Thyroid gland (tissue), 4 donors: ENCODE measurements at places on chromosomes 11 and 22.

GRCh38 chr11:68351450-68352275, 39.3 kb downstream of the LRP5 start:
- no peak for DNase-seq

- DNase-seq = no peak
Measured at GRCh38 chr22:27223317-27224177, 566.2 kb downstream of the MIAT start.

DNA sequence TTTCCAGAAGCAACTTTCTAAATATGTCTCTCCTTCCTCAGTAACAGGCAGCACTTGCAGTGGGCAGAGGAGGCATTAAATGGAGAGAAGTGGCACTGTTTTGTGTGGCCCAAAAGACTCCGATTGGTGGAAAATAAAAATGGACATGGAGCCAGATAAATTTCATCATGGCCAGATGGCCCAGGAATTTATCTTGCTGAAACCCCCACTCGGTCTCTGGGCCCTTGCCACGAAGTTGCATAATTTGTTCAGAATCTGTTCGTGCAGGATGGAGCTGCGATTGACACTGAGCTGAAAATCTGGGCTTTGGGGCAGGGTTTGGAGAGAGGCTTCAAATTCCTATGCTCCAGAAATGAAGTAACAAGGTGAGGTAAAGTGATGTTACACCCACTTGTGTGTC, 65.5 kb downstream of the C11orf91 start:
- peak; percentile 62 for DNase-seq

- no peak for DNase-seq
Measured at GRCh38 chr11:1569251-1569780, 2.8 kb downstream of the DUSP8 start.

- DNase-seq = no peak
Measured at GRCh38 chr11:43690929-43691725, 10.6 kb downstream of the HSD17B12 start.

GRCh38 chr11:1490651-1491050, 4.1 kb upstream of the MOB2 start:
- DNase-seq = peak; percentile 51

- no peak for DNase-seq
Measured at GRCh38 chr11:44140805-44141204, 45.3 kb downstream of the EXT2 start.

DNA sequence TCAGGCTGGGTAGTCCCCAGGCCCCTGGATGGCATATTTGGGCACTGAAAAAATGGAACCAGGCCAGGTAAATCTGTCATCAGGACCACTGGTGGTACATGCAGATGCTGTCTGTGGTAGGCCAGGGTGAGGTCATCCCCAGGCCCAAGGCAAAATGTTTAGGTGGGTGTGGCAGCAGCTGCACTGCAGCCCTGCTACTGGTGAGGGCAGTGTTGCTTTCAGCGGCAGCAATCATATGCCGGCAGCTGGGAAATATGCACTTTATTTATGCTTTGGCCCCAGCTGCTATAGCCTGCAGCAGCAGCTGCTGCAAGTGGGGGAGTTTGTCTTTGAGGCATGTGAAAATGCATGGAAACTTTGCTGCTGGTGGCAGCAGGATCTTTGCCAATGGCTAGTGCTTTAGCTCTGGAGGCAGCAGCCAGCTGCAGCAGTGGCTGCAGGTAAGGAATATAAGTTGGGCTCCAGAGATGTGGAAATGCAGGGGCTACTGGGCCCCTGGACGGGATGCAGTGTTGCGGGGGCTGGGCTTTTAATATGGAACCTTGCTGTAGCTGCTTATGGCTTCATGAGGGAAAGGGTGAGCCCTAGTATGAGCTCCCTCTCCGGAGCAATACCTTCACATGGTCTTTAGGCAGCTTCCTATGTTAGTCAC, 365.7 kb upstream of the CADM1 start:
- DNase-seq = peak; percentile 4

- DNase-seq = peak; percentile 42
Measured at GRCh38 chr22:46336119-46337078, 885 bp downstream of the TRMU start.

DNA sequence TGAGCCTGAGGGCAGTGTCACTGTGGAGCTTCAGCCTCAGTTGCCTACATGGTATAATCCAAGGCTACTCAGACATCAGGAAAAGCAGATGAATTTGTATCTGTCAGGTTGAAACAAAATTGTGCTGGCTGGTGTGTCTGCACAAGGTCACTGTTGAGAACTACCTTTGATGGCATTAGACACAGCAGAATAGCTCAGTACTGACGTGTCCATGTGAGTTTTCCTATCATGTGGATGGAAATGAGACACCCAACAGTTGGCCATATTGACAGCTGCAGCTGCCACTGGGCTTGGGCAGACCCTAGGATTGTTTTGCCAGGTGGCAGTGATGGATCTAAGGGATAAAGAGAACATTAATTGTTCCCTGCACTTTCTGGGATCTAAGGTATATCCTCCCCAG, 15.8 kb downstream of the CCDC134 start:
- no peak for DNase-seq

DNA sequence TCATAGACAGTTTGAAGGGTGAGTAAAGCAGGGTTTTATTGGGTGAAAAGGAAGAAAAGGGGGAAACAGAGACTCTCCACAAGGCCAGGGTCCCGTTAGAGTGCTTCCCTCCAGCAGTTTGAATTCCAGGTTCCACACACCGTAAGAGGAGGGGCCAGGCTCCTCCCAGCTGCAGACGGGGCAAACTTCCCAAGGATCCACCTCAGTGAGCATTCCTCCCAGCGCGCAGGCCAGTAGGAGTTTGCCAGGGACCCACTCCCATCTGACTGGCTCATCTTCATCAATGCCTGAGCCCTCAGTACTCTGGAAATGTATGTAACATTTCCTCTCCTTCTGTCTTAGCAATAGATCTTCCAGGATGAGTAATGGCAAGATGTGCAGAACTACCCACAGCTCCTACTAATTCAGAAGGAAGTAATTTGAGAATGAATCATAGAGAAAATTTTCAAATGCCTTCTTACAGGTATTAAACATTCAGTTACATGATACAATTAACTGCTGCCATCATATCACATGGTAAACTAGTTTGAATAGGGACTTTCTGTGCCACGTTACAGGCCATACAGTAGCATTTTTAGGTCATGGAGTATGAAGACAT, 34.0 kb upstream of the TRPC6 start:
- DNase-seq = no peak

GRCh38 chr22:28237112-28237511, 318.1 kb upstream of the PITPNB start:
- peak; percentile 7 for DNase-seq

DNA sequence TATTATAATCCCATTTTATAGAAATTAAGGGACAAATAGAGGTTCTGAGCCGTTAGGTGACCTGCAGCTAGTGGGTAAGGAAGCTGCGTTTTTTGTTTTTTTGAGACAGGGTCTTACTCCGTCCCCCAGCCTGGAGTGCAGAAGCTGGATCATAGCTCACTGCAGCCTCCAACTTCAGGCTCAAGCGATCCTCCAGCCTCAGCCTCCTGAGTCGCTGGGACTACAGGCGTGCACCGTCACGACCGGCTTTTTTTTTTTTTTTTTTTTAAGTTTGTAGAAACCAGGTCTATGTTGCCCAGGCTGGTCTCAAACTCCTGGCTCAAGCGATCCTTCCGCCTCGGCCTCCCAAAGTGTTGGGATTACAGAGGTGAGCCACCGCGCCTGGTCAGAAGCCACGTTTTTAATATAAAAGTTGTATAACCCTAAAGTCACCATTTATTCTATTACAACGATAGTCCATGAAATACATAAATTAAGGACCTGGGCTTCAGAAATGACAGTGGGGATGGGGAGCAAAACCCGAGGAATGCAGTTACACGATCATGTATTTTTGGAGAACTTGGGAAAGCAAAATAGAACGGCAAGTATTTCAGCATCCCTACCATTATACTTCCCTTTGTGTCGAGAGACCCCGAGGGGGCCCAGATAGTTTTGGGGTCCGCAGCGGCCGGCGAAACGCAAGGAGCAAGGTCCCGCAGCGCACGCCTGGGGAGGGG, 638 bp downstream of the SAAL1 start:
- DNase-seq = no peak
